ENCODE measurements at places on chromosomes 1 and 21. TPM values are rescaled to one million over a fixed set of nuclear protein-coding genes. Genes with fewer than 3 reads are reported as not detected.

GRCh38 chr1:51331206-51332100 lies 1.1 kb upstream of the TTC39A start:
- no peak for DNase-seq
- H3K4me3 ChIP-seq: peak overlapping the region; percentile 63
- peaks cover 27% of the 10 kb centered on the region for H3K27me3 ChIP-seq
- H3K4me1 ChIP-seq: peaks cover 23% of the 10 kb centered on the region
- peak overlapping the region; percentile 73 for H3K27ac ChIP-seq

DNA sequence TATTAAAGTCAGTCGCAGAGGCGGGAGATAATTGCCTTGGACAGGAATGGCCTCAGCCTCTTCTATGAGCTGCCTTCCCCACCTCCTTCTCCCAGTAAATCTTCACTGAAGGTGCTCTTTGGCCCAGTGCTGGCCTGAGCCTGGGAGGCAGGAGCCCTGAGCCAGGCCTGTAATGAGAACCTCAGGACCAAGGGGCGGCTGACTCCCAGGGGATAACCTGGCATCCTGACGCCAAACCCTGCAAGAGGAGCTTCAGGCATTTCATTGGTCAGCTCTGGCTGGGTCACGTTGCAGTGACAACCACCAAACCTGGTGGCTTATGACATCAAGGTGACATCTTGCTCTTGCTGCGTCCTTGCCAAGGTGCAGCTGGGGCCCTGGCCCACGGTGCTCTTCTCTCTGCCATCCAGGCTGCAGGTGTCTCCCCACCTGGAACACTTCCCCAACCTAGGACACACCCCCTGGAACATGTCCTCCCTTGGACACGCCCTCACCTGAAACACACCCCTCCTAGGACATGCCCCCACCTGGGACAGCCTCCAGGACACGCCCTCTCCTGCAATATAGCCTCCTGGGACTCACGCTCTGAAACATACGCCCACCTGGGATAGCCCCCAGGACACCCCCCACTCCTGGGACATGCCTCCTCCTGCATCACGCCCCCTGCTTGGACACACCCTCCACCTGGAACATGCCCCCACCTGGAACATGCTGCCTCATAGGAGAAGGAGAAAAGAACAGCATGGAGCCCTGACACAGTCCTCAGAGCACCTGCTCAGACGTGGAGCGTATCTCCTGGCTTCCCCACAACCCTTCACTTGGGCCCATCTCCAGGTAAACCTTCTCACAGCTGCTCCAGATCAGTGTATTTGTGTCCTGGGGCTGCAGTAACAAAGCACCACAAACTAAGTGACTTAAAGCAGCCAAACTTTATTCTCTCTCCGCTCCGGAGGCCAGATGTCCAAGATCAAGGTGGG lies 333.6 kb downstream of the NPHP4 start:
- no peak overlapping the region for H3K27ac ChIP-seq
- H3K36me3 ChIP-seq: no peaks in the 10 kb centered on the region
- H3K4me3 ChIP-seq: no peak overlapping the region
- no peaks in the 10 kb centered on the region for H3K27me3 ChIP-seq
- peaks cover 15% of the 10 kb centered on the region for H3K4me1 ChIP-seq

DNA sequence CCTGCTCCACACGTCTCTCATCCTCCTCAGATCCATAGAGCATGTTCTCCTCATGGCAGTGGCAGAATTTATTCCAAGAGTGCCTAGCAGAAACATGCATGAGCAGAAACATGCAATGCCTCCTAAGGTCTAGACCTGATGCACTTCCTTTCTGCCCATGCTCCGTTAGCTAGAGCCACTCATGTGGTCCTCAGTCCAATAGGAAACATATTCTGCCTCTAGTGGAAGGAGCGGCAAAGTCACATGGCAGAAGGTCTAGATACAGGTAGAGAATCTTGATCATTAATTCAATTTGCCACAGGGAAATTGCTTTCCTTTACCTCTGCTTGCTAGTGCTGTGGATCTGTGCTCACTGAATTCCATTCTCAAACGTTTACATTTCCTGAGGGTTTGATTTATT lies 130.4 kb downstream of the KIF26B start:
- H3K4me3 ChIP-seq: no peak overlapping the region
- H3K27me3 ChIP-seq: no peaks in the 10 kb centered on the region
- H3K36me3 ChIP-seq: no peaks in the 10 kb centered on the region
- DNase-seq: no peak
- no peak overlapping the region for H3K27ac ChIP-seq

WLS gene
- total RNA-seq: 116 TPM

DNA sequence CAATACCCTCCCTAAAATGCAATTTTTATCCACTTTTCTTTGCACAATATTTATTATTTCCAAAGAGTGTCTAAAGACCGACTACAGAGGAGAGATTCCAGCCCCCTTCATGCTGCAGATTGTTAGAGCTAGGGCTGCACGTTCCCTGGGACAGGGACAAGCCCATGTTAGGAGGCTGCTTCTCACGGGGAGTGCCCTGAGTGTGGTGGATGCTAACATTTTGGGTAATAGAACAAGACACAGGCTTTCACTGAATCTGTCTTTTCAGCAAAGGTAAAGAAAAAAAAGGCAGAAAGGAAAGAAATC lies 125.4 kb downstream of the RIPK4 start:
- H3K27ac ChIP-seq: no peak overlapping the region
- H3K27me3 ChIP-seq: no peaks in the 10 kb centered on the region
- H3K36me3 ChIP-seq: no peaks in the 10 kb centered on the region
- no peak overlapping the region for H3K4me3 ChIP-seq
- DNase-seq: no peak

UTS2 gene
- not detected for total RNA-seq

- no peaks in the 10 kb centered on the region for H3K27me3 ChIP-seq
- peaks cover 16% of the 10 kb centered on the region for H3K36me3 ChIP-seq
- no peak overlapping the region for H3K27ac ChIP-seq
- H3K4me3 ChIP-seq: no peak overlapping the region
- no peak for DNase-seq
Measured at GRCh38 chr1:9731561-9731960, 80.0 kb downstream of the PIK3CD start.

DNA sequence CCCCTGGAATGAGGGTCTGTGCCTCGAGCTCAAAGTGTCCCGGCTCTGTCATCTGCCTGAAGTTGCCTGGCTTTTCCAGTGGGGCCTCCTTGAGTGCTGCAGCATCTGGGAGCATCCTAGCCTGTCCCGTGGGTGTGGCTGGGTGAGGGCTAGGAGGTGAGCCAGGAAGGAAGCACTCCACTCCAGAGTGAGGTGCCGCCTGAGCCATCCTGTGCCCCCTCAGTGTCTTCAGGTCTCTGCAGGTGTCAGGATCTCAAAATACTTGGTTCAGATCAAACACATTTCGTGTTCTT lies 11.5 kb downstream of the IBA57 start:
- no peak for DNase-seq
- H3K27ac ChIP-seq: no peak overlapping the region
- no peaks in the 10 kb centered on the region for H3K27me3 ChIP-seq
- no peaks in the 10 kb centered on the region for H3K36me3 ChIP-seq

DNA sequence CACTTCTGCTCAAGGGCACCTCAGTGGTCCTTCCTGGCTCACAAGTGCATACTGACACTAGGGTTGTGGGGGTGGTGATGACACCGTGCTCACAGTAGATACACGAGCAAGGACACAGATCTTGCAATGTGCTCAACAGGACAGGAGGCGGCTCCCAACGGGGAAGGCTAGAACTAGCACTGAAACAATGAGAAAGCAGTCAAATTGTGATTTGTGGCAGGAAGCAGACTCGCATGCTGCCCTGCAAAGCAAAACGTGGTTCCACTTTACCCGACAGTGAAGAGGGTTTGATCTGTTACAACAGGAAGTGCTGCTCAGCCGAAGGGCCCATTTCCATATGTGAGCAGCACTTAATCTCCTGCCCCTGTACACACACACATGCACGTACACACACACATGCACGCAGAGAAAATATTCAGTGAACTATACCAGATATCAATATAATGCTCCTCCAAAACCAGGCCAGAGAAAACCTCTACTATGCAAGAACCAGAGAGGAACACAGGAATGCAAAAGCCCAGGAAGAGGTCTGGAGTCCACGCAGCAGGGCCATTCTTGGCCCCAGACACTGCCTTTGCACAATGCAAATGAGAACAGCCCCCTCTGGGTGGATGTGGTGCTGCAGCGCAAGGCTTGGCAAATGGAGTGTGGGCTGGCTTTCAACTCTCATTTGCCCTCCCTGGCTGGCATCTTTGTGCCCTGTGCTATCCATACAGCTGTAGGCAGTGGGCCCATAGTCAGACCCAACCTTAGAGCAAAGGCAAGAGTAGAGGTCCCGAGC lies 47.1 kb downstream of the KANK4 start:
- H3K27ac ChIP-seq: no peak overlapping the region
- no peaks in the 10 kb centered on the region for H3K36me3 ChIP-seq
- no peak overlapping the region for H3K4me3 ChIP-seq
- no peak for DNase-seq
- no peaks in the 10 kb centered on the region for H3K4me1 ChIP-seq

KCNE2 gene
- total RNA-seq: not detected

DNA sequence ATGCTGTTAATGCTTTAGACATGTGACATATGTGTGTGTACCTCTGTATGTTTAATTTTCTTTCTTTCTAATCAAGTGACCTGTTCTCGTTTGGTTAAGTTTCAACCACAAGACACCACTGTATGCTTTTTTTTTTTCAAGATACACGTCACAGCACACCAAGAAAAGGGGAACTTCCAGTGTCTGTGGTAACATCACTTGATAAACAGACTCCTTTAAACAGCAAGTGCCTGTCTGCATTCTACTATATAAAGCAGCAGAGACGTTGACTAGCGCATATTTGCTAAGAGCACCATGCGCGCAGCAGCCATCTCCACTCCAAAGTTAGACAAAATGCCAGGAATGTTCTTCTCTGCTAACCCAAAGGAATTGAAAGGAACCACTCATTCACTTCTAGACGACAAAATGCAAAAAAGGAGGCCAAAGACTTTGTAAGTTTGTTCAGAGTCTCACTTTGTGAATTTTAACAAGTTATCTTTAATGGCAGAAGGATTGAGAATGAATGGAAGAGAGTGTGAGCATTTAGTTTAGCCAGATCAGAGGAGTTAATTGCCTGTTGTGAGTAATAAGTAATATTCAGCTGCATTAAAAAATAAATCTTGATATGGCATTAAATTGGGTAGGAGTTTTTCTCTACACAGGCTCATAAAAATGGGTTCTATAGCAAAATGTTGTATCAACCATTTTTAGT lies at the start of gene RGS1:
RGS1 (plus strand) TSS at position 275 of the 691 bp plus-strand sequence; CDS start at position 295, 20 bp downstream.
- H3K27ac ChIP-seq: no peak within 1 kb of the TSS
- DNase-seq: peak; percentile 13
- no peaks in the 10 kb centered on the region for H3K36me3 ChIP-seq

DNA sequence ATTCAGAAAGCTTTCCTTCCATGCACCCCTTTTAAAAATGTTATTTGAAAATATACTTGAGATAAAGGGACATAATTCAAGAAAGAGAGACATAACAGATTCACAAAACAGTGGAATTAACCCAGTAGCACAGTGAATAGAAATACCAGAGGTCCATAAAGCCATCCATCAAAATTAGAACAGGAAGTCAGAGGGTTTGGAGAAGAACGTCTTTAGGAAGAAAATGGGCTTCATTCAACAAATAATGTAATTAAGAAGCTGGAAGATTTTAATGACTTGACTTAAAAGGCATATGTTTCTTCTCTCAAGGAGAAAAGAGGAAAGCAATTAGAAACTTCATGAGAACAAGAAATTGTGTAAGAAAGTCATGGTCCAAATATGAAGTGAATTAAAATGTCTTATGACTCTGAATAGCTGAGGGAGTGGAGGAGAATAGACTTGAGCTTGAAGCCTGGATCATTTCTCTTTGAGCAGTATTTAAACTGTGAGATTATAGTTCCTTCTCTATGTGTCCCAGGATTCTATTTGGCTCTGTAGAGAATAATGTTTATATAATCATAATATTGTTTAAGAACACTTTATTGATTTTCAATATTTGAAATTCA lies 7.9 kb upstream of the HCRTR1 start:
- H3K4me1 ChIP-seq: peaks cover 4% of the 10 kb centered on the region
- H3K27me3 ChIP-seq: no peaks in the 10 kb centered on the region
- no peak for DNase-seq
- no peak overlapping the region for H3K27ac ChIP-seq

DNA sequence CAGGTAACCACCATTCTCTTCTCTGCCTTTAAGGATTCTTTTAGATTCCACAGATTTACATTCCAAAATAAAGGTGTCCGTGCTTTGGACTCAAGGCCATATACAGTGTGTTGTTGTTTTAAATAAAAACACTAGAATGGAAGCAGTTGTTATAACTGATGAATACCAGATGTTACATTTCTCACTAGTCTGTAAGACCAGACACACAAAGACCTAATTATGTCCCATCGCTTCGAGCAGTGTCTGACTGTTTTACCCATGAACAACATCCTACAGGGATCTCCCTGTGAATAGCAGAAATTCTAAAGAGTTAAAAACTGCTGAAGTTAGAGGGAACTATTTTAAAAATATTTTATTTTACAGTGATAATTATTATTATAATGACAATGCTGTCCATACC lies 574.7 kb upstream of the ZP4 start:
- no peak for DNase-seq
- H3K27me3 ChIP-seq: no peaks in the 10 kb centered on the region
- no peak overlapping the region for H3K4me3 ChIP-seq
- H3K27ac ChIP-seq: no peak overlapping the region
- no peaks in the 10 kb centered on the region for H3K4me1 ChIP-seq

LMX1A gene
- total RNA-seq: not detected

RIPPLY3 gene
- not detected for total RNA-seq

GRCh38 chr1:208061632-208062031 lies 150.7 kb upstream of the CD34 start:
- no peak for DNase-seq
- H3K36me3 ChIP-seq: no peaks in the 10 kb centered on the region
- no peaks in the 10 kb centered on the region for H3K4me1 ChIP-seq

APP gene
- total RNA-seq: 414 TPM

ACTA1 gene
- total RNA-seq: 8,332 TPM

DNMT3L gene
- not detected for total RNA-seq

Measured in heart right ventricle (tissue), 16 donors.